ENCODE measurements at places on chromosomes 5 and 9.

- no peak for DNase-seq
These were observed 1070.2 kb upstream of the ACO1 start for GRCh38 chr9:31314241-31314640.

GRCh38 chr9:120717176-120717575 lies 2.9 kb upstream of the MEGF9 start:
- DNase-seq, result no peak

GRCh38 chr5:42656651-42657015 lies 100.0 kb upstream of the CCDC152 start:
- no peak for DNase-seq

DNA sequence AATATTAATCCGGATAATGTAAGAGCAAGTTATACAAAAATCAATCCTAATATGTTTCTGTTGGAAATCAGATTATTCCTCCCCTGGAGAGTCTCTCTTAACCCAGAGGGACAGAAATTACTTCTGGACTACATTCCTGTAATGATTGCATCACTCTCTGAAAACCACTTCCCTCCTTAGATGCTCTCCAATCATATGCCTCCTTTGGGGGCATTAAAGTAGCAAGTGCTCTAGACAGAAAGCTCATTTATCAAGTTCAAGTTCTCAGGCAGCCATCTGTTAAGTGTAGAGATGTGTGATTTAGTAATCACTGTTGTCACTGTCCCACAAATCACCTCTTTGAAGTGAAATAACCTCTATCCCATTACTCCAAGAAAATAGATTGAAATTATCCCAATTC lies 247.1 kb downstream of the SLCO4C1 start:
- DNase-seq, result no peak

- no peak for DNase-seq
These were observed 31.2 kb downstream of the CEP72 start for GRCh38 chr5:643351-643801.

- no peak for DNase-seq
These were observed 10.9 kb downstream of the SLC1A1 start for GRCh38 chr9:4501147-4501507.

All from NCI-H1048 (cell line).